ENCODE measurements at places on chromosomes 1 and 21. TPM values are rescaled to one million over a fixed set of nuclear protein-coding genes. Genes with fewer than 3 reads are reported as not detected.

DNA sequence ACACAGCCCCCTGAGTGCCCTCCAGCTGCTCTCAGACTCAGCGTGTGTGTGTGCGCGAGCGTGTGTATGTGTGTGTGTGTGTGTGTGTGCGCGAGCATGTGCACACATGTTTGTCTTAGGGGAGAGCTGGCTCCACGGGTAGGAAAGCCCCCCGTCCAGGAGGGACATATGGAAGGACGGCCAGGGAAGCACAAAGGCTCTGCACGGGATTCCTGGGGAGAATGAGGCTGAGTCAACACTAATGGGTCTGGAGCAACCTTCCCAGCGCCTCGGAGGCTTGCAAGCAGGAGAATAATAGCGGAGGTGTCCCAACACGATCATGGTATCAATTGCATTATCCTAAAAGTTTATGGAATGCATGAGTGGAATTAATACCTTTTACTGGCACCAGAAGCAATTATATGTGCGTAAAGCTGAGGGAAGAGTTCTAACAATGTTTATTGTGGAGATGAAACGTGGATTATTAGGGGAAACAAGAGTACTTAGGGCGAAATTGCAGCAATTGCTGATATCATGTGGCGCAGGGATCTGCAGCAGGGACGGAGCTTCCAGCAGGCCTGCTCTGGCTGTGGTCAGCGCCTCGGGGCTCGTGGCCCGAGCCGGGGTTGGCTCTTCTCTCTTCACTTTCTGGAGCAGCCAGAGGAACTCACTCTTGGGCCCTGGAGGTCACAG lies 40.3 kb upstream of the CCDC27 start:
- DNase-seq = no peak

DNA sequence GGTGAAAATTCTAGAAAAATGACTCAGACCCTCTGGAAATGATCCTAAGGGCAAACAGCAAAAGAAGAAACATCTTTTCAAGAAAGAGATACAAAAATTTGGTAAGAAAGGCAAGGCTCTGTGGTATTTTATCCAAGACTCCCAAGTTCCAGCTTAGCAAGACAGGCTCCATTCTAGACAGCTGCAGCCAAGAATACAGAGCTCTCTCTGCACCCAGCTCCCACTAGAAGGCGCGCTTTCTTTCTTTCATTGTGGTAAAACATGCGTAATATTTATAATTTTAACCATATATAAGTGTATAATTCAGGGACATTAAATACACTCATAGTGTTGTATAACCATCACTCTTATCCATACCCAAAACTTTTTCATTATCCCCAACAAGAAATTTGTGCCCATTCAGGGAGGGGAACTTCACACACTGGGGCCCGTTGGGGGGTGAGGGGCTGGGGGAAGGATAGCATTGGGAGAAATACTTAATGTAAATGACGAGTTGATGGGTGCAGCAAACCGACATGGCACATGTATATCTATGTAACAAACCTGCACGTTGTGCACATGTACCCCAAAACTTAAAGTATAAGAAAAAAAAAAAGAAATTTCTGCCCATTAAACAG lies 2.2 kb upstream of the HFM1 start:
- no peak for DNase-seq

- no peak for DNase-seq
These were observed 13.7 kb downstream of the PABPC4 start for GRCh38 chr1:39562886-39563285.

DNA sequence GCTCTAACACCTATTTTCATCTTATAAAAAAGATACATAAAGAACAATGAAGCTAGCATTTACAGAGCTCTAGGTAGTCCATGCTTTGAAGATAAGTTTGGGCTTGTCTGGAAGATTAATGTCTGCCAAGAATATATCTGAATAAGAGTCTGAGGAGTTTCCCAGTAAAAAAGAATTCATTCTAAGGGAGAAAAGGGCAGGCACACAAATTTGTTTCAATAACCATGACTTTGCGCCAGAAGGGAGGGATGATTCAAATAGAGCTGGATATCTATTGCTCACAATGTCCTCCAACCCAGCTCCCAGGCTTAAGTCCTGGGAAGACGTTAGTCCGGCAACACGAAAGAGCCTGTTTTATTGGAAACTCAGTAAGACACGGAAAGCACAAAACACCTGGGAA lies 9.7 kb upstream of the TTLL7 start:
- DNase-seq = no peak

DNA sequence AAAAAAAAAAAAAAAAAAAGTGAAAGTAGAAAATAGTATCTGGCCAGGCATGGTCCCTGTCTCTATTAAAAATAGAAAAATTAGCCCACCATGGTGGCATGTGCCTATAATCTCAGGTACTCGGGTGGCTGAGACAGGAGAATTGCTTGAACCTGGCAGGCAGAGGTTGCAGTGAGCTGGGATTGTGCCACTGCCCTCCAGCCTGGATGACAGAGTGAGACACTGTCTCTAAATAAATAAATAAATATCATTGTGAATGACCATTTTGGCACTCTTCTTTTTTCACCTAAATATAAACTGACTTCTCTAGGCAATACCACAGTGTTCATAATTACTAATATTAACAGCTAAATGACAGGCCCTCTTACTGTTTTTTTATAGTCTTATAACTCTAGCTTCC lies 14.5 kb downstream of the ELOA start:
- DNase-seq = no peak

- DNase-seq = no peak
These were observed 275.4 kb upstream of the RGS18 start for GRCh38 chr1:191882870-191883269.

DNA sequence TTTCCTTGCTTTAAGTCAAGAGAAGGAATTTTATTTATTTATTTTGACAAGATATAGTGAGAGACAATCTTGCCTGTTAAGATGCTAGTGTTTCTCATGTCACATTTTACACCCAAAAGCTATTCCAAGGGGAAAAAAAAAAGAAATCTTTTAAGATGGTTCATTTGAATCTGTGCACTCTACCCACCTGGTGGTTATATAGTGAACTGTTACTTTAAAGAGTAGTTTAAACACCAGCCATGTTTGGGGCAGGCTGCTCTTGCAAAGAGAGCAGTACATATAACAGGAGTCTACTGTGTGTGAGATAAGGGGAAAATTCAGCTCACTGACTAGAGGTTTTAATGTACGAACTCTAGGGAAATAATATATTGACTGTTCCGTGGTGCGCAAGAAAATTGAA lies 3.3 kb upstream of the ELAVL4 start:
- DNase-seq = no peak

DNA sequence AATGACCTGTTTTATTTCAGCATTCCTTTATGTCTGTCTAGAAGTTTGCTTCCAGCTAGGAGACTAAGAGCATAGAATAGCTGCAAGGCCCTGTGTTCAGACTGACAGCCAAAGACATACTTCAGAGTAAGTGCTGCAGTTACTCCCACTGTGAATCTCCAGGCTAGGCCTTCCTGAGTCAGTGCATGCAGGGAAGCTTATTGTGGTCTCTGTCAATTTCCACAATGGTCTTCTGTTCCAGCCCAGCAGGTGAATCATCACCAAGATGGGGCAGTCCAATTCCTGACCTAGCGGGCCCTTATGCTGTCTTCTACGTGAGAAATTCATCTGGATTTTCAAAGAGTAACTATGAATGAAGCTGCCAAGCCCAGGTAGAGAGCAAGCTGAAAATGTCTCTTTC lies 146.3 kb upstream of the C8B start:
- no peak for DNase-seq

DNA sequence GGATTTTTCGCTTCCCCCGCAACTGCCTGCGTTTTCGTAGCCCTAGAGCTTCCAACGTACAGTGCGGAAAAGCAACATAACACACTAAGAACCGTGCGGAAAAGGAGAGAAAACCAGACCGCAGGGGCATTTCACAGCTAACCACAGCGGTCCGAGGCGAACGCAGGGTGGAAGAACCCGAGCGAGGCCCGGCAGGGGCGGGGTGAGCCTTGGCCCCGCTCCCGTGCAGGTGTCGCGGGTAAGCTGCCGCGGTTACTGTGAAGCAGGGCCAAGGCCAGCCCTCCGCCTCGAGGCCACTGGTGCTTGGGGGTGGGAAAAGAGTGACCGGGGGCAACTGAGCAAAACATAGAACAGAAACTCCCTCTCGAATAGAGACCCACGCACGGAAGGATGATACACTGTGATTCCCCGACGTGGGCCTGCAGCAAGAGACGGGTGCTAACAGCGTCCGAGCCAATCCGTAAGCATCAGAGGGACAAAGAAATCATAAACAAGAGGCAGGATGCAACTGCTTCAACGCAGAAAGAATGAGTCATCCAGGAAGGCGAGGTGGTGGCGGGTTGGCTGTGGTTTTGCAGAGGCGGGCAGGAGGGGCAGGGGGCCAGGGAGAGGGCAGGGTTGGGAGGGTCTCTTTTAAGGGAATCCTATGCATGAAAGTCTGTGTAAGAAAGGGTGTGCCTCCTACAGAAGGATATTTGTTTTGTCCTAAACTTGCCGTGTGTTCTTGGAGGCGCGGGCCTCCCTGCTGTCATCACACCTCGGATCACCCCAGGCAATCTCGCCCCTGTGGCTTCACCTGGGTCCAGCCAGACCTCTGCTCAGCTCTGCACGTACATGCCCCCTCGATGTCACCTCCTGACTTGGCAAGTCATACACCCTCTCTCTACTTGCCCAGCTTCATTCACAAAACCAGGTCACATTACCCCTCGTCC lies 7.3 kb downstream of the GNG4 start:
- DNase-seq = peak; percentile 33

- DNase-seq = no peak
These were observed 1.5 kb downstream of the EIF3I start for GRCh38 chr1:32223683-32224082.

DNA sequence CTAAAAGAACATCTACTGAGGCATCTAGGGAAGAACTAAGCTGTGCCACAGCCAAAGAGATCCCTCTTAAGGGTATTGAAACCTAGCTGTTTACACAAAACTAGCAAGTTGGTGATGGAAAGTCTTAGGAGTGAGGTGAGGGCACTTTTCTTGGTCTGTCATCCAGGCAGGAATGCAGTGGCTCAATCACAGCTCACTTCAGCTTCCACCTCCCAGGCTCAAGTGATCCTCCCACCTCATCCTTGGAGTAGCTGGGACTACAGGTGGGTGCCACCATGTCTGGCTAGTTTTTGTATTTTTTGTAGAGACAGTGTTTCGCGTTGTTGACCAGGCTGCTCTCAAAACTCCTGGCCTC lies 2.4 kb downstream of the PLEKHO1 start:
- no peak for DNase-seq

CD1B gene
- not detected for total RNA-seq

PYHIN1 gene
- total RNA-seq = 15.1 TPM
